ENCODE measurements at places on chromosomes 16 and 17.

DNA sequence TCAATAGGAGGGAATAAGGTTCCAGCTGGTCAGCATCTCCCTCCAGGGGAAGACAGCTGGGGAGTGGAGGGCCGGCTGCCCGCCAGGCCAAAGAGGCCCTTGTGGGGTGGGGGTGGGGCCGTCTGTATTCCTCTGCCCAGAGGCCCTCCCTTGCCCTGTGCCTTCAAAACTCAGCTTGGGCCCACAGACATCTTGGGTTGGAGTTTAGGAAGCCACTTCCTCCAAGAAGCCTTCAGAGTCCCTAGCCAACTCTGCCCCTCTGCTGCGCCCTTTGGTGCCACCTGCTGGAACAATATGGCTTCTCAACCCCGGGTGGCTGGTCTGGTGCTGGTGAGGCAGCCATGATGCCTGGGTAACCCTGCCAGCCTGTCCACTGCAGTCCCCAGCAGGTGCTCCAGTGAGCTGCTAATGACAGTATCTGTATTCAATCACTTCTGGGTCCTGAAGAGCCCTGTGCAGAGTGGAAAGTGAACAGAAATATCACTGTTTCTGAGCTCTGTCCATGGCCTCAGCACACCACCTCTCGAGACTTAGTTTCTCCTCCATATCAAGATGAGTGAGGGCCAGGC is 16.7 kb downstream of the HSD11B2 start:
- no peak for DNase-seq

DNA sequence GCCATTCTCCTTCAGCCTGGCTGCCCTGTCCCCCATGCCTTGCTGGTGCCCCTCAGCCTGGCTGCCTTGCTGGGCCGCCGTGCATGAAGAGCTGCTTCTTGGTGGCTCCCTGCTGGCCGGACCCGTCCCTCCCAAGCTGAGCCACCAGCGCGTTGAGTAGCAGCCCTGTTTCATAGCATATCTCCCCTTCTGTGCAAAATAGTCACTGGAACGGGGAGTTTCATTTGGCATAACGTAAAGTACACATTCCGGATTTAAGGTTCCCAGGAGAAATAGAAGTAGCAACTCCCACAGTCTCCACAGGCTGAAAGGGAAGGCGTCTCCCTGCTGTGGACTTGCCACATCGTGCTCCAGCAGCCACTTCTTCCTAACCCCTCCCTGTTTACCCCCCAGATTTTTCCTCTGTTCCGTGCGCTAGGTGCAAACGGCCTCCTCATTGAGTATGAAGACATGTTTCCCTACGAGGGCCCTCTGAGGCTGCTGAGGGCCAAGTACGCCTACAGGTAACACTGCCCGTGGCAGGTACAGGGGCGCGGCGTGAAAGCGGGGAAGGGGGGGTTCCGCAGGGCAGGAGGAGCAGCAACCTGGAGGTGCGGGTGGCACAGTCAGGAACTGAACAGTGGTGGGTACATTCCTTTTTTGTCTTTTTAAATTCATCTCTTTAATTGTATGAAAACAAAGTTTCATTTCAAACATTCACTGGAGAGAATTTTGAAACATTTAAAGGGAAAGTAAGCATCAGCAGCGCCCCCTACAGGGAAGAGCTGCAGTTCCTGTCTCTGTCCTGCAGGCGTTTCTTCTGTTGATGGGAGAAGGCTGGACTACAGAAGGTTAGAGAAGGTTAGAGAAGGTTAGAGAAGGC is 5.8 kb upstream of the OGFOD3 start:
- peak; percentile 9 for DNase-seq

- no peak for DNase-seq
Measured at GRCh38 chr17:57125406-57125805, 40.4 kb downstream of the AKAP1 start.

DNA sequence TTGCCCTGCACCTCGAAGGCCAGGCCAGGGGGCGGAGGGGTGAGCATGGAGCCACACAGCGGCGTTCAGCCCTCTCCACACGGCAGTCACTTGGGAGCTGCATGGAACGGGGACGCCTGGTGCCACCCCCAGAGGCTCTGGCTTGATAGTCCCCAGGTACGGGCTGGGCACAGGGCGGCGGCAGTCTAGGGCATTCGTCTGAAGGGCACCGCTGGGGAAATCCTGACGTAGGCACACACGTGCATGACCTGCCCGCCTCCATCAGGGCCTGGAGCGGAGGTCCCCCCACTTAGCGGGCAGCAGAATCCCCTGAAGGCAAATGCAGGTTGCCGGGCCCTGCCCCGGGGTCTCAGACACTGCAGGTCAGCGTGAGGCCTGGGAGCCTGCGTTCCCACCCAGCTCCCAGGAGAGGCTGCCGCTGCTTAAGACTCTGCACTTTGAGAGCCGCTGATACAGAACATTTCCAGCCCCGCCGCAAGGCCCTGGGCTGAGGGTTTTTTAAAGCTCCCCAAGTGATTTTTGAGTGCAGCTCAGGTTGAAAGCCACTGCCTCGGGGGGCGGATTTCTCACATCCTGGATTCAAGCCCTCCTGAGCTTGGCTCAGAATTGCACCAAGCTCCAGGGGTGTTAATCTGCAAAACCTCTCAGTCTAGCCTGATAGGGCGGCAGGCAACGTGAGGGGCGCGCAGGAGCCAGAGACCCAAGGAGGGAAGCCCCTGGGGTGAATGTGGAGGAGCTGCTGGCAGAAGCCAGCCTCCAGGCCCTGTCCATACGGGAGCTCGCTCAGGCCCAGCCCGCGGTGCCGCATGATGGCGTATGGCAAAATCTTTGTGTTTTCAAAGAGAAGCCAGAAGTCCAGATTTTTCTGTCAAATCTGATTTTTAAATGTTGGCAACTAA is 182.3 kb upstream of the GSE1 start:
- DNase-seq = no peak

DNA sequence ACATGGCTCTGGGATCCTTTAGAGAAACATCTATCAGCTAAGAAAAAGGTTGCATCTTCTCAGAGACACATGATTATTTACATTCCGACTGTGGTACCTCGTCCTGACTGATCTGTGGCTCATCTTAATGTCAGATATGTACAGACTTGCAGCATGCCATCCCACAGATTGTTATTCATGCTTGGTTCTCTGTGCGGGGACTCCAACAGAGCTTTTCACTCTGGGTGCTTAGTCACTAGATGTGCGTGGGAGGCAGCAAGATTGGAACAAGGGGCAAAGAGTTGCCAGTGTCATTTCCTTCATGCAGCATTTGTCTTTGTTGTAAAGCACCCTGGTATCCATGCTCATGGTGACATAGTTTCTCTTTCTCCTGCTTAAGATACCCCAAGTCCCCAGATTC is 179.1 kb upstream of the CACNG5 start:
- peak; percentile 74 for DNase-seq

DNA sequence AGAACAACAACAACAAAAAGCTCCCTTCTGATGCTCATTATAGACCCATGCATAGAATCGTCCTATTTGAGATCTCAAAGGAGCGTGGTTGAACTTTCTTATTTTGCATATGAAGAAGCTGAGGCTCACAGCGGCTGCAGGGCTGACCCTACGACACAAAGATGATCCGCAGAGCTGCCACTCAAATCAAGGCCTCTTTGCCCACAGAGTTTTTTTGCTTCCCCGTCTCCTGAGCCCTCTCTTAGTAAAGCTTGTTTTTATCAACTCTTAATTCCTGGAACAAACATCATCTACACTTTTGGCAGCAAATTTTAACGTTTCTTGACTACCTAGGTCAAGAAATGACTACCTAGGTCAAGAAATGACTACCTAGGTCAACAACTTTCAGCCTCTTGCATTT is 73.7 kb downstream of the C16orf95 start:
- DNase-seq = no peak

DNA sequence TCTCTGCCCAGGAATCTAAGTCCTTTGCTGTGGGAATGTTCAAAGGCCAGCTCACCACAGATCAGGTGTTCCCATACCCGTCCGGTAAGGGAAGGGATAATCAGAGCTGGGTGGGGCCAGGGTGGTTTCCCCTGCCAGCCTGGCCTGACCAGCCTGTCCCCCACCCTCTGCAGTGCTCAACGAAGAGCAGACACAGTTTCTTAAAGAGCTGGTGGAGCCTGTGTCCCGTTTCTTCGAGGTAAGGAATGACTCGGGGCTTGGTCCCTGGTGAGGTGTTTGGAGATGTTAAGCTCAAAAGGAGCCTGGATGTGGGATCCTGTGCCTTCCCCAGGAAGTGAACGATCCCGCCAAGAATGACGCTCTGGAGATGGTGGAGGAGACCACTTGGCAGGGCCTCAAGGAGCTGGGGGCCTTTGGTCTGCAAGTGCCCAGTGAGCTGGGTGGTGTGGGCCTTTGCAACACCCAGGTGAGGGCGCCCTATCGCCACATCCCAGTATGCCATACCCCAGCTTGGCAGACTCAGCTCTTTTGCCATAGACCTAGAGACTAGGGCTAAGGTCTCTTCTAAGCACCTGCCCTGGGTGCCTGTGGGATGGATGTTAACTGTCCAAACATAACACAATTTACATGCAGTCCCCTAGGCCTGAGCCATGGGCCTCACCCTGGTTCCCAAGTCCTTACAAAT is 997 bp downstream of the ACADVL start:
- DNase-seq = peak; percentile 39
